ENCODE measurements at places on chromosomes 11 and 22. TPM values are rescaled to one million over a fixed set of nuclear protein-coding genes. Genes with fewer than 3 reads are reported as not detected.

The FOLH1 gene
- 0.12 TPM for total RNA-seq

The FADS2 gene
- total RNA-seq, result 20.5 TPM

The OR8G1 gene
- not detected for total RNA-seq

The NECTIN1 gene
- total RNA-seq, result 24.2 TPM

The OR10D3 gene
- total RNA-seq, result not detected
